NCI-H524 treated with DMSO at 0.1 percent for 48 hours (cell line): ENCODE measurements at places on chromosomes 4 and X.

- no peak for DNase-seq
Measured at GRCh38 chrX:555725-556666, 74.6 kb upstream of the SHOX start.

GRCh38 chrX:69142788-69143469 is 22.3 kb downstream of the PJA1 start:
- DNase-seq: no peak

GRCh38 chrX:48714573-48714972 is 18.0 kb downstream of the SUV39H1 start:
- DNase-seq: no peak

- DNase-seq: no peak
Measured at GRCh38 chr4:127624173-127624572, 8.6 kb upstream of the INTU start.

GRCh38 chr4:19925516-19925915 is 326.2 kb upstream of the SLIT2 start:
- DNase-seq: no peak
